ENCODE measurements at places on chromosomes 1 and 21. TPM values are rescaled to one million over a fixed set of nuclear protein-coding genes. Genes with fewer than 3 reads are reported as not detected.

SERINC2 gene
- 248 TPM for total RNA-seq

CD52 gene
- total RNA-seq, result not detected

RAB42 gene
- total RNA-seq, result not detected

CFAP107 gene
- not detected for total RNA-seq

LRRN2 gene
- total RNA-seq, result not detected

CLDN17 gene
- not detected for total RNA-seq

CHIA gene
- total RNA-seq, result not detected

SLC25A34 gene
- 0.68 TPM for total RNA-seq
